ENCODE measurements at places on chromosomes 7 and 10.
A peak's percentile ranks its signal among the peaks of the same experiment; 100 is the strongest.

GRCh38 chr7:96005271-96005670, 232.9 kb downstream of the DYNC1I1 start:
- no peak for DNase-seq

GRCh38 chr7:28005075-28005846, 175.3 kb downstream of the JAZF1 start:
- no peak for DNase-seq

DNA sequence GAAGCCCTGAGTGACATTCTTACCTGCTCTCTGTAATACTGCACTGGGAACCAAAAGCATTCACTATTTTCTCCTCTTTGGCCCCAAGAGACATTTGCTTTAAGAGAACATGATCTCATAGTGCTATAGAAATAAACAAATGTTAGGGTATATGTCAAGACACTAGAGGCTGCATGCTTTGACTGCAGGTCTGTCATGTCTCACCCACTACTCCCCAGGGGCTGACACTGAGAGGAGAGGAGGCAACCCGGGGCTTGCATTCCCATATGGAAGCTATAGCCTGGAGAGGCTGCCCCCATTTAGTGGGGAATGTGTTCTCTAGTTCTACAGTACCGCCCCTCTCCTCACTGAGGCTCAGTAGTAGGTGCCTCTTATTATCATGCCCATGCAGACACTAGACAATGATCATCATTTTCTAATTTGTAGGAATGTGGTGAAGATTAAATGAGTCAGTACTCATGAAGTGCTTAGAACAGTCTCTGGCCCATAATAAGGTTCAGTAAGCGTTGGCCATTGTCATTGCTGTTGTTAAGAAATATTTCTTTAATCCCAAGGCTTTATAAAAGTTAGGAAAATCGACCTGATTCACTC, 4.9 kb upstream of the SLF2 start:
- no peak for DNase-seq

DNA sequence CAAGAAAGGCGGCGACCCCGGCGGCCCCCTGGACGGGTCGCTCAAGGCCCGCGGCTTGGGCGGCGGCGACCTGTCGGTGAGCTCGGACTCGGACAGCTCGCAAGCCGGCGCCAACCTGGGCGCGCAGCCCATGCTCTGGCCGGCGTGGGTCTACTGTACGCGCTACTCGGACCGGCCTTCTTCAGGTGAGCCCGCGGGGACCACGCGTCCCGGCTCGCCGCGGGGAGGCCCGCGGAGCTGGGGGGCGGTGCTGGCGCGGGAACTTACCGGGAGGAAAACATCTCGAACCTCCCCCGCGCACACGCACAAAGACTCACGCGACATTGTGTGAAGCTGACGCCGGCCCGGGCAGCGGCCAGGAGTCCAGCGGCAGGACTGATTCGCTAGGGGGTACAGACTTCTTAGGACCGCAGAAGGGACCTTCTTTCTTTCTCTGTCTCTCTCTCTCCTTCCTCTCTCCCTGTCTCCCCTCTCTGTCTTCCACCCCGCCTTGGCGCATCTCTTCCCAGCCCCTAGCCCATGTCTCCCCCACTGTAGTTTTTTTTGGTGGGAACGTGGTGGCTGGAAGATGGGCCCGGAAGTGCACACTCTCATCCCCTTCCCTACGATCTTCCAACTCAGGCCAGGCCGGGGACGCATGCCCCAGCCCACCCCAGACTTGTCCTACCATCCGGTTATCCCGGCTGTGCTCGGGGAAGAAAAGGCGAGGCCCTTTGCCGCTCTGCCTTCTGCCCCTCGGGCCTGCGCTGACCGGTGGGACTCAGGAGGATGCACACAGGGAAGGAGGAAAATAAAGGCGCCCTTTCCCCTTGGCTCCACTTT, 1.2 kb downstream of the EN2 start:
- DNase-seq: no peak

- no peak for DNase-seq
Observed at GRCh38 chr10:43263551-43264343, 3.1 kb downstream of the RASGEF1A start.

- DNase-seq: no peak
Observed at GRCh38 chr7:26547156-26547555, 255.5 kb downstream of the SNX10 start.

DNA sequence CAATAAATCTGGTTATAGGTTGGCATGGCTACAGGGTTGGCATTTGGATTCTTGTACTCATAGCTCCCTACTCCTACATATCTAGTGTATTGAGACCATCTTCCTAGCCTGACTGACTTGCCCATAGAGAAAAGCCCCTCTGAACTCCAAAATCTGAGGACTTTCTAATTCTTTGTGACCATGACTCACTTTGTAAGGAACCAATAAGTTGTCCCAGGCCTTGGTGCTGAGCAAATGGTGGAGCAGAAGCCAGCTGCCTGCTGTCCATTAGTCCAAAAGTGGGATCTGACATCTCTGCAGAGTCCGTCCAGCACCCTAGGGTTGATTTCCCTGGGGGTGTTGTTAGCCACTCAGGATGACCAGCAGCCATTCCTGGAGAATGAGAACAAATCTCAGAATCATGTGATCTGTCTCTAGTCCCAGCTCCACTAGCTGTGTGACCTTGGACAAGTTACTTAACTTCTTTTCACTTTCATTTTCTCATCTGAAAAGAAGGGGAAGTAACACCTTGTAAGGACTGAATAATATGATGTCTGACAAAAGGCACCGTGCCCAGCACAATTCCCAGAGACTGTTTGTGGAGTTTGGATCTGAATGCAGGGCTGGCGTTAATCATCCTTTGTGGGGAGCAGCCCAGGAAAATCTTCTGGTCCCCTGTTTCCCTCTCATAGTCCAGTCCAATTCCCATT, 44.1 kb downstream of the MTURN start:
- DNase-seq: no peak

DNA sequence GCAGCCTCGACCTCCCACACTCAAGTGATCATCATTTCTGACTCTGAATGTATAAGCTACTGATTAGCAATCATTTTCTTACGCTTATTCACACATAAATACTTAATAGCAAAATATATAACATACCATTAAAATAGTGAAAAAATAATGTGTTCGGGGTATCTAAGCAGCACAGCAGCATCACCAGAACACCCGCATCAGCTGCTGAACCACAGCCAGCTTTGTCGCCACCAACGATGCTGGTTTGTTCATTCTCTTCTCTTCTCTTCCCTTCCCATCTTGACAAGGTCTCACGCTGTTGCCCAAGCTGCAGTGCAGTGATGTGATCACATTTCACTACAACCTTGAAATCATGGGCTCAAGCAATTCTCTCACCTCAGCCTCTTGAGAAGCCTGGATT, 425.1 kb upstream of the LRGUK start:
- no peak for DNase-seq

GRCh38 chr10:104732222-104732621, 91.1 kb downstream of the SORCS3 start:
- DNase-seq: no peak

DNA sequence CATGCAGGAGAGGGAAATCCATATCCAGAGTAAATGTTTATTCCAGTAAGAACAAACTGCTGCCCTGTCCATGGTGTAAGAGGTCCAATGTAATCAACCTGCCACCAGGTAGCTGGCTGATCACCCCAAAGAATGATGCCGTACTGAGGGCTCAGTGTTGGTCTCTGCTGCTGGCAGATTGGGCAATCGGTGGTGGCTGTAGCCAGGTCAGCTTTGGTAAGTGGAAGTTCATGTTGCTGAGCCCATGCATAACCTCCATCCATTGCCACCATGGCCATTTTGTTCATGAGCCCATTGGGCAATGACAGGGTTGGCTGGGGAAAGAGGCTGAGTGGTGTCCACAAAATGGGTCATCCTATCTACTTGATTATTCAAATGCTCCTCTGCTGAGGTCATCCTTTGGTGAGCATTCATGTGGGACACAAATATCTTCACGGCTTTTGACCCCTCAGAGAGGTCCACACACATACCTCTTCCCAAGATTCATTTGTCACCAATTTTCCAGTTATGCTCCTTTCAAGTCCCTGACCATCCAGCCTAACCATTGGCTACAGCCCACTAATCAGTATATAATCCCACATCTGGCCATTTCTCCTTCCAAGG, 23.3 kb upstream of the PAPSS2 start:
- no peak for DNase-seq

DNA sequence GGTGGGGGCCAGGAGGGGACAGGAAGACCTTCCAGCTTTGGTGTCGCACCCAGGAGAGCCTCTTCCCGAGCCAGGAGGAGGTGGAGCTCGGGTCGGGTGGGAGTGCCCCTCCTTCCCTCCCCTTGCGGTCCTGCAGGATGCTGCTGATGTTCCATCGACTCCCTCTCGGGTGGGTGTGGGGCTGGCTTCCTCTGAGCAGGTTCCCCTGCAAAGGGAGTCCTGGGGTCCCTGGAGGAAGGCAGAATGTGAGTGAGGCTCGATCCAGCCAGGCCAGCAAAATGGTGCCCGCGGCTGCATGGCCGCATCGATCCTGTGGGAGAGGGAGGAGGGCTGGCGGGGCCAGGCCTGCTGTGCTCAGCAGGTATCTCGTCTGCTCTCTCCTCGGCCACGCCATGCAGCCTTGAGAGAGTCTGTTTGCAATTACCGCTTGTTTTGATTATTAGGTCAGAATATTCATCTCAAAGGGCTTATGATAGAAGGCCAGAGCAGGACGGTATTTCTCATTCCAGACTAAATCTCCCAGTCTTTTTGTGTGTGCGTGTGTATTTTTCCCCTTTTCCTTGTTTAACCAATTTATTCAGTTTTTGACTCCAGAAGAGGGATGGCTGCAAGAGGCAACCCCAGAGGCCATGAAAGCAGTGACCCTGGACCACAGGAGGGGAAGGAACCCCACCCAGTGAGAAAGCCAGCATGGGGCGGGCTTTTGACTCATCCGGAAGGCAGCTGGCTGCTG, 137.3 kb upstream of the ZMIZ1 start:
- no peak for DNase-seq

DNA sequence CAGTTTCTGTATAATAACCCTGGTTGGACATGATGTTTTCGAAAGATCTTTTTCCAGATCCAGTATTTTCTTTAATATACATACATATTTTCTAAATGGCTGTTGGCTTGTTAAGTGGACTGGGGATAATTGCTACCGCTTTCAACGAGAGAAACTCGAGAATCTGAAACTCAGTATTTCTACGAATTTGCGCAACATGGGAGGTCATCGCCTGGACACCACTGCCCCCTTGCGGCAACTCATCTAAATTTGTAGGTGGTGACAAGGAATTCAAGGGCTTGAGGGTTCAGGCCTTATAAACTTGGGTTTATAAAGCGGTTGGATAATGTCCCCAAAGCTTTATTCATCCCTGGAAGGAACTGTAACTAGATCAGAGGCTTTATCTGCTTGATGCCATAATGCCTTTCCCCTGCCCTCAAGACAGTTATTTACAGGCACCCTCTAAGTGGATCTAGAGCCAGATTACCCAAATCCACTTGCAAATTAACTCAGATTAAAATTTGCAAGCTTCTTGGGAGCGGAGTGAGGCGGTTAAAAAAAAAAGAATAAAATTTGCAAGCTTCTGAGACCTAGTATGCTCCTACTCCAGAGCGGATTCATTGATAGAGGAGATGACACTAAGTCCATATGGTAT, 21.3 kb upstream of the KCNK18 start:
- peak; percentile 81 for DNase-seq

DNA sequence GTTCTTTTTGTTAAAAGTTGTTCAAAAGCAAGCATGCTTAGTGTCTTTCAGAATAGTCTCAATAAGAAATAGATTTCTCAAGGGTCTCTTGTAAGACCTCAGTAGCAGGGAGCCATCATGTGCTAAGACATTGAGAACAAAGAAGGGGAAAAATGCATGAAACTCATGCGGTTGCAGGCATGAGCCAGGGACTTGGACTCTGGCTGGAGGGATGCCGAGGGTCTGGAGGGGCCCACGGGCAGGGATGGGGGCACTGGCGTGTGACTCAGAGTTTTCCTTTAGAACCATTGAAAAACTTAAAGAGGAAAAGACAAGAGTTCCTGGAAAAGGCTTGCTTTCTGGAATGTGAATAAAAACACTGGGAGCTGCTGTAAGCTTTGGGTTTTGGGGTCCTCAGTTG, 253.3 kb downstream of the CCDC3 start:
- DNase-seq: no peak

DNA sequence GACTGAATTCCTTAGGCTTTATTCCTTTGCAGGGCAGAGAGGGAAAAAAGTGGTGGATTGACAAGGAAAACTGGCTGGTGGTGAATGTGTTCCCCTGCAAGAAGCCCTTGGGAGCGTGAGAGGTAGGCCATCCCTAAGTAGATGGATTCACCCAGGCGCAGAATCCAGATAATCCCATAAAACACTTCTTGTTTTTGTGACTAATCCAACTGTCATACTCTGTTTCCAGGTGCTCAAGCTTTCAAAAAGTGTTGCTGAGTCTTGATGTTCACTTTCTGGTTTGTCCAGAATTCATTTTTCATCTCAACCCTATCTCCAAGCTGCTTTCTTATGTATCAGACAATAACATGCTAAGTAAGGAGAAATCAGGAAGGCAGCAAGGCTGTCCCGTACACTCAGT, 250.8 kb upstream of the HABP2 start:
- DNase-seq: no peak

DNA sequence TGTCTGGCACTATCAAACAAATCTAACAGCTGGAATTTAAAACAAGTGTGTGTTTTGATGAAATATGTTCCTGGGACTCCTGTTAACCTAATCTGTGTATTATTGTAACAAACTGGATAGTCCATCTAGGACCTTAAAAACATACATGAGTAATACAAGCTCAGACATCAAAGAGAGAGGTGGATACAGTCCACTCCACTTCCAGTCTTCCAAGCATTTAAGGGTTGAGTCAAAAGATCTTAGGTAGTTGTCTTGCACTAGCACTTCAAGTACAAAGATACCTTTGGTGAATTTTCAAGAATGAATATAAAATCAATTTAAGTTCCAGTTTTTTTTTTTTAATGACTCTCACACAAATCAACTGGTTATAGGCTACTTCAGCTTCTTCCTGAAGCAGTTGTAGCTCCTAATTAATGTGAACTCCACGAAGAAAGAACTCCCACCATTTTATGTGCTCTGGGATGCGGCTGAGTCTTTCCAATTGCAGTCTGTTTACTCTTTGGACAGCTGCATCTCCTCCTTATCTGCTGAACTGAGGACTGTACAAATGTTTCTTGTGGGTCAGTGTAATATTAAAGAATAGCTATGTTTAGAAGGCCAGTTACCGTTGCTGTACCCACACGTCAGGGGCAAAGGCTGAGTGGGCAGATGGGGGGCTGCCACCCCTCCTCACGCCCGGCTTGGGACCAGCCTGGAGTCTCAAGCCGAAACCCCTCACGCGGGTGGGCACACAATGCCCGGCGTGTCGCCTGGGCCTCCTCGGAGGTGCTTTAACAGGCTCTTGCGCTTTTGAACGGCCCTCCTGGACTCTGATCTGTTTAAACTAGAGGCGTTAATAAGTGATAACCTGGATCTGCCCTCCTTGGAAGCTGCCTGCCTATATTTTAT, 2.9 kb upstream of the IGF2BP3 start:
- DNase-seq: no peak

DNA sequence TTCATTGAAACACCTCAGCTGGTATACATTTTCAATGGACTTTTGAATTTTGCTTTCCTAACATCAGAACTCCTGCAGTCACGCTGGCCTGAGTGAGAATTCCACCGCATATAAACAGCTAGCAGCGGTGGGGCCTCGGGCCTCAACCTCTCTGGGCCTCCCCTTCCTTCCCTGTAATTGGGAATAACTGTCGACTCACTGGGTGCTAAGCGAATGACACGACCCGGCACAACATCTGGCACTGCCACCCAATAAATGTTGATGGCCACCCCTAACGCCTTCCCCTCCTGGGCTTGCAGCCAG, 670 bp downstream of the RCC1L start:
- no peak for DNase-seq

All from stimulated activated CD4-positive, alpha-beta T cell treated with anti-CD3 and anti-CD28 coated beads, Interleukin-4, amount 100 ng/mL, for 1 hour (primary cell).